Frontal cortex (tissue), 4 donors: ENCODE measurements at places on chromosomes 5 and 9.

DNA sequence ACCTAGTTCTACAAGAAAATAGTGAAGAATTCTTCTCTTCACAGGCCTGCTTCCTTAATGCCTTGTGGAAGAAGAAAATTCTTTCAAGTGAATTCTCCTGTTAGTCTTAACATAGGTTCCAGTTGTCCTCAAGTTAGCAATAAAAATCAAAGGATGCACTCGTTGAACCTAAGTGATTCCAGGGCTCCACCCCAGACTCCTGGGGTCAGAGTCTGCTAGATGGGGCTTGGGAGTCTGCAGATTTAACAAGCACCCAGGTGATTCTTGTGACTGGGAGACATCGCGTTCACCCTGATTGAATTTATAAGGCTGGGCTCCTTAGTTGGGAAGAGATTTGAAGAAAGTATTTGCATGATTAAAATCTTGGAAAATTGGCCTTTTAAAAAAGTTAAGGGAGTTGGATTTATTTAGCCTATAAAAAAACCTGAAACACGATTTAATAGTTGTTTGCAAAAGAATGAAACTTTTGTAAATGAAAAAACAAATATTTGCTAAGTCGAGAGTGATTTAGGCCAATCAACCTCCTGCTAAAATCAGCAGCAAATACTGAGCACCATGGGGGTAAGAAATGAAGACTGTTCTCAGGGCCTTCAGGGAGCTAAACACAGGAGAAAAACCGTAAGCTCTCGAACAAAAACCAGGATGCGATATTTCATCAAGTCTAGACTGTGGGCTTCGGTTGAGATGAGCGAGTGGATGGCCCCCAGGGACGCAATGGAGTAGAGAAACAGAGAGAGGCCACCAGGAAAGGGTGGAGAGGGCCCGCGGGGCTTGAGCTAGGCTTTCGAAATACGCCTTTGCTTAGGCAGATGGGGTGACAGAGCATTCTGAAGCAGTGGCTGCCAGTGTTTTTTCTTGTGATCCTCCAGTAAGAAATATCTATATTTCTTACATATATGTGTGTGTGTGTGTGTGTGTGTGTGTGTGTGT, 86.9 kb upstream of the TTC23L start:
- DNase-seq = no peak

DNA sequence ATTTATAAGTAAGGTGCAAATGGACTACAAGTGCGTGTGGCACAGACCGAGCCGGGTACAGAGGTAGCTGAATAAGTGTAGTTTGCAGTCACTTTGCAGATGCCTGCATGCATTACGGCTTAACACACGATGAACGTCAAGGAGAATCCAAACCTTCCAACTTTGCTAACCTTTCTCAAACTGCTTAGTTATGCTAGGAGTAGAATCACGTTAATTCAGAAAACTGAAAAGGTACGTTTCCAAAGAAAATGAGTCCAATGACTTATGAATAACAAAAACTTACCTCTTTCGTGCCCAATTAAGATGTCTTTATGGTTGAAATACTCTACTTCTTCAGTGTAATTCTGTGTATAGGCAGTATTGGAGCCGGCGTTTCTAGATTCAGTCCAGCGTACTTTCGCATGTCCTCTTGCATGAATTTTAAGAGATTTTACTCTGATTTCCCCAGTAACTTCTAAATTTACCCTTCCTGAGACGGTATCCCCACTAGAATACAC, 539 bp downstream of the ARRDC3 start:
- no peak for DNase-seq

DNA sequence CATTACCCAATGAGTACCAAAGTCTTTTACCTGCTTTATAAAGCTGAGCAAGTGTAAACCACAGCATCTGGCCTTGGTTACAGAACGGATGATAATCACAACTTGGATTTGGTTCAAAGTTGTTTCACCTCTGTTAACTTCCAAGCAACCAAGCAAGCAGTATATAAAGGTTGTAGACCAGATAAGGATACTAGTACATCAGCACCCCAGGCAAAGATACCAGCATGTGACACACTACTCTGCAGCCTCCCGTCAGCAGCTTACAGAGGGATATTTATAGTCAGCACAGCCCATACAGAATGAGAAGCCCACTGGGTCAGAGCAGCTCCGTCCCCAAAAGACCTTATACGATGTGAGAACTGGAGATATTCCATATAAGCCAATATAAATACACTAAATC, 193.3 kb downstream of the SMARCA2 start:
- no peak for DNase-seq

DNA sequence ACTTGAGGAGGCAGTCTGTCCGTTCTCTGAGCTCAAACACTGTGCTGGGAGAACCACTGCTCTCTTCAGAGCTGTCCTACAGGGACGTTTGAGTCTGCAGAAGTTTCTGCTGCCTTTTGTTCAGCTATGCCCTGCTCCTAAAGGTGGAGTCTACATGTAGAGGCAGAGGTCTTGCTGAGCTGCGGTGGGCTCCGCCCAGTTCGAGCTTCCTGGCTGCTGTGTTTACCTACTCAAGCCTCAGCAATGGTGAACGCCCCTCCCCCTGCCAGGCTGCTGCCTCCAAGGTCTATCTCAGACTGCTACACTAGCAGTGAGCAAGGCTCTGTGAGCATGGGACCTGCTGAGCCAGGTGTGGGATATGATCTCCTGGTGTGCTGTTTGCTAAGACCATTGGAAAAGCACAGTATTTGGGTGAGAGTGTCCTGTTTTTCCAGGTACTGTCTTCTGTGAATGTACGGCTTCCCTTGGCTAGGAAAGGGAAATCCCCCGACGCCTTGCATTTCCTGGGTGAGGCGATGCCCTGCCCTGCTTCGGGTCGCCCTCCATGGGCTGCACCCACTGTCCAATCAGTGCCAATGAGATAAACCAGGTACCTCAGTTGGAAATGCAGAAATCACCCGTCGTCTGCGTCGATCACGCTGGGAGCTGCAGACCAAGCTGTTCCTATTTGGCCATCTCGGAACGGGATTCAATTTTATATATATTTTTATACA, 58.5 kb downstream of the CNTRL start:
- DNase-seq = no peak

- DNase-seq = no peak
These were observed 11.5 kb downstream of the WNT8A start for GRCh38 chr5:138095100-138095907.

GRCh38 chr5:127290946-127291693, 524 bp downstream of the MEGF10 start:
- DNase-seq = no peak

- no peak for DNase-seq
These were observed 2.4 kb downstream of the EHMT1 start for GRCh38 chr9:137621131-137621757.
